ENCODE measurements at places on chromosomes 6 and 20.

DNA sequence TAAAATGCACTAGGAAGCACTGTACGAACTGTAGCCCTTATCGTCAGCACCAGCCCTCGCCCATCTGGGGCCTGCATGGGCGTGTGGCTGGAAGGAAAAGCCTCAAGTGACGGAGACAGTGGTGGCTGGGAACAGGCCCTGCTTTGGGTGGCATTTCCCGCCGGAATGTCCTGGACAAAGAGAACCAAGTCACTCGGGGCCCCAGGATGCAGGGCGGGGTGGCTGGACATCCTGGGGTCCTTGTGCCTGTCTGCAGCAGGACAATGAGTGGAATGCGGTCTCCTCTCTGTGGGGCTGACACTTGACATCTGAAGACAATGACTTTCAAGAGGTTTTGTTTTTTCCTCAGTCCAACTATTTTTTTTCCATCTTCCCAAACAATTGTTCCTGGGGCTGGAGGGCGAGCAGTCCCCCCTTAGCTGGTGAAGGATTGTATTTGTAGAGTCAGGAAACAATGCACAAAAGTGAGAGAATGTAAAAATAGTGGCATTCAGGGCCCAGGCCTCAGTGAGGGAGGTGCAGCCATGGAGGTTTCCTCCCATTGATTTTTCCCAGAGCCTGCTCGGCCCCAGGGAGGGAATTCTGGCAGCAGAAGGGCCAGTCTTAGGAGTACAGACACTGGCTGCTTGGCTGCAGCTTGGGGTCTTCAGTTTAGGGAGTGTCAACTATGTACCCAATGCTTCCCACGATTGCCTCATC is 64.4 kb downstream of the PREX1 start:
- DNase-seq, result no peak

GRCh38 chr6:83853178-83854000 is at the start of gene RIPPLY2:
Gene RIPPLY2 (plus strand): TSS chr6:83853360. CDS start chr6:83853417, 57 bp downstream.
- DNase-seq, result no peak

DNA sequence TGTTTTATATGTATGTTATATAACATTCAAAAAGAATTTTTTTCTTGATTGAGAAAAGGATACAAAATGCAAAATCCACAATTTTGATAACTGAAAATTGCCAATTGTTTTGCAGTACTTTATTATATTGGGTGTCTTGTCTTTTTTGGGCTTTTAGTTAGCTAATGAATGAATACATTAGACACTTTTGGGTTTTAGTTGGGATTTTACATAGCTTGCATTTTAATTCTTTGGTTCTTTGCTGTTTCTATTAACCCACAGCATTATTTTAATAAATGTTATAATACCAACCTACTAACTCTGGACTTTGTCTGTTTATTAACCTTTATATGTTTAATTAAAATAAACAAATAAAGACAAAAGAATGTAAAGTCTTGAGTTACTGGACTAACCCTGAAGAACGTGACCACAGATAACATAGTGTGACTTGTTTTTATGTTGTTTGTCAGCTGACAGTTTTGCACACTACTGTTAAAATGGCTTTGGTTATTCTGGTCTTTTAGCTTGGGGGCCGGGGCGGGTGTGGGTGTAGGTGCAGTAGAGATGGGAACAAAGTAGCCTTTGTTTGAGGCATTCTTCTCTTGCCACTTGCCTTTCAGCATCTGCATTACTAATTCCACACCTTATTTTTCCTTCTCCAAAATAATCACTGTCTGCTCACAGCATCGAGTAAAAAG is 159.1 kb downstream of the QKI start:
- no peak for DNase-seq

GRCh38 chr6:105204768-105205167 is 25.0 kb upstream of the POPDC3 start:
- DNase-seq, result no peak

- DNase-seq, result no peak
These were observed 185.7 kb upstream of the MARCKS start for GRCh38 chr6:113671421-113671820.

GRCh38 chr6:119535332-119535731 is 185.8 kb upstream of the MAN1A1 start:
- no peak for DNase-seq

- DNase-seq, result no peak
These were observed 32.5 kb upstream of the FOXC1 start for GRCh38 chr6:1577146-1577680.

Measured in stimulated activated CD4-positive, alpha-beta T cell treated with anti-CD3 and anti-CD28 coated beads, Interleukin-2, amount 100 ng/mL, for 4 hours (primary cell).